ENCODE measurements at places on chromosomes 12 and 14.

GRCh38 chr14:100644784-100645183 is 57.6 kb upstream of the BEGAIN start:
- DNase-seq, result no peak

- DNase-seq, result no peak
Observed at GRCh38 chr12:90029317-90029716, 320.7 kb upstream of the ATP2B1 start.

GRCh38 chr12:49707812-49708147 is 575 bp upstream of the FMNL3 start:
- no peak for DNase-seq

- DNase-seq, result no peak
Observed at GRCh38 chr12:69015017-69015416, 82.0 kb upstream of the CPM start.

DNA sequence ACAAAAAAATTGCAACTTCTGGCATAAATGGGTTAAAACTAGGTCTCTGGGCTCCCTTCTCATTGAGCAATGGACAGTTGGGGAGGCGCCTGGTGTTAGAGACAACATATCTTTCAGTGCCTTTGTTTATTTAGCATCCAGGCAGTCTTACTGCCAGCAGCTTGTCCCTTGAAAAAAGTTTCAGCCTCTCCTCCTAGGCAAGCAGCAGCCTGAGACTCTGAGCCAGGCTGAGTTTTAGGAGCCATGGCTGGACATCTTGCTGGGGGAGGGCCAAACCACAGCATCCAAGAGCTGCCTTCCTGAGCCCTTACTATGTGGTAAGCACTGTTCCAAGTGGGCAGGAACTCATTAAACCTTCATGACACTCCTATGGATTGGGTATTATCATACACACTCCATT is 10.1 kb upstream of the JDP2 start:
- DNase-seq, result no peak

GRCh38 chr12:121351820-121352681 is at the start of gene ANAPC5:
Gene ANAPC5 (minus strand): TSS chr12:121352411. CDS start chr12:121352340, 71 bp downstream.
- peak; percentile 96 for DNase-seq

DNA sequence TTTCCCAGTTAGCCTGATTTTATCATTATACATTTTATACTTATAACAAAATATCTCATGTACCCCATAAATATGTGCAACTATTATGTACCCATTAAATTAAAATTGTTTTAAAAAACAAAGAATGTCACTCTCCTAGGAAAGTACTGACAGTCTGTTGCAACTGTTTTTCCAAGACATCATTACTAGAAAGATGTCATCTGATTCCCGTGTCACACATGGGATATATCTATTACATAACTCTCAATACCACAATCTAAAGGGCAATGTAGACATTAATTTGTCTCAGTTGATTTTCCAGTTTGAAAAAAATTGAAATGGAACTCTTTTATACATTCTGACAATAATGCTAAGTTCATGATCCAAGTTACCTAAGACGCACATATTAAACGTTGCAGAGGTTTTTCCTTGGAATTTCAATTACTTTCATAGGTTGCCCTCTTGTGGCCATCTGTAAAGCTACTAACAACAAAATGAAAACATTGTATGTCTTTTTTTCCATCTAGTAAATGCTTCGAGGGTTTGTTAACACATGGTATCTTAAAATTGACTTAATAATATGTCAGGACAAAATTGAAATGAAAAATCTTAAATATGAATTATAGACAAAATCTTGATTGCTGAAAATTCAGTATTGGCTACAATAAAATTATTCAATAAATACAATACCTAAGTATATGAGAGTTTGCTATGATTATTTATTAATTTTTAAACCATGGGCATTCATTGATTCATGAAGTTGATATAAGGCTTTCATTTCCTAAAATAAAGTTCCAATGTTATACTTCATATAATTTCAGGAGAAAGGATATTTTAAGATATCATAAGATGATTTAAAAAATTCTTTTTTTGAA is 131.6 kb downstream of the PPFIA2 start:
- DNase-seq, result no peak

- no peak for DNase-seq
Observed at GRCh38 chr12:104707194-104707593, 250.4 kb downstream of the CHST11 start.

- no peak for DNase-seq
Observed at GRCh38 chr12:28132398-28132797, 57.9 kb upstream of the CCDC91 start.

DNA sequence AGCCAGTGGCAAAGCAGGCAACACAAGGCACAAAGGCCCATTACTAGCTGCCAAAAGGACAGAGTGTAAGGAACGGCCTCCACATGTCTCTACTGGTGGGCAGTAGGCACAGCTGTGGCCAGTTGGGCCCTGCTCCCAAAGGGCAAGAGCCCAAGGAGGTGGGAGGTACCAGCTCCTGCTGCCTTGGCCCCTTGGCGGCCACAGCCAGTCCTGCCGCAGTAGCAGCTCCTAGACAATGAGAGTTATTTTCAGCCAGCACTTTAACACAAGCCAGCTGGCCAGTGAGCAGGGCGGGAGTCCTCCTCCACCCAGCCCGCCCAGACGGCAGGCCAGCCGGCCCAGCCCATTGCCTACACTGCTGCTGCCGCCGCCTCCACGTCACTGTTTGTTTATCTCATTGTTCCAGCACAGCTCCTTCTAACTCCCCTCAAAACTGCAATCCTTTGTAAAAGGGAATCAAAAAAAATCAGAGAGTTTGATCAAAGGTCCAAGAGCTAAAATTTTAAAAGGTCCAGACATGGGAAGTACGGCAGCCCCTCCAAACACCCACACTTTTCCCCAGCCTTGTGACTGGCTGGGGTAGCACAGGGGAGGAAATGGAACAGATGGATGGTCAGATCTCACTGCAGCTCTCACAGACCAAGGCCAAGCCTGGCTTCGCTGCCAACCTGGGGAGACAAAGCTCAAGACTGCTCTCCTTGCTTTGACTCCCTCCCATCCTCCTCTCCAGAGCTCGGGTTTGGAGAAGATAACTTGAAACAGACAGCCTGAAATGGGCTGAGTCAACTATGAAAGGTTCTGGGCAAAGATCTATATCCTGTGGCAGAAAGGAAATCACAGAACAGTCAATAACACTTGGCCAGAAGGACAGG is 33.5 kb downstream of the FMNL3 start:
- DNase-seq, result no peak

DNA sequence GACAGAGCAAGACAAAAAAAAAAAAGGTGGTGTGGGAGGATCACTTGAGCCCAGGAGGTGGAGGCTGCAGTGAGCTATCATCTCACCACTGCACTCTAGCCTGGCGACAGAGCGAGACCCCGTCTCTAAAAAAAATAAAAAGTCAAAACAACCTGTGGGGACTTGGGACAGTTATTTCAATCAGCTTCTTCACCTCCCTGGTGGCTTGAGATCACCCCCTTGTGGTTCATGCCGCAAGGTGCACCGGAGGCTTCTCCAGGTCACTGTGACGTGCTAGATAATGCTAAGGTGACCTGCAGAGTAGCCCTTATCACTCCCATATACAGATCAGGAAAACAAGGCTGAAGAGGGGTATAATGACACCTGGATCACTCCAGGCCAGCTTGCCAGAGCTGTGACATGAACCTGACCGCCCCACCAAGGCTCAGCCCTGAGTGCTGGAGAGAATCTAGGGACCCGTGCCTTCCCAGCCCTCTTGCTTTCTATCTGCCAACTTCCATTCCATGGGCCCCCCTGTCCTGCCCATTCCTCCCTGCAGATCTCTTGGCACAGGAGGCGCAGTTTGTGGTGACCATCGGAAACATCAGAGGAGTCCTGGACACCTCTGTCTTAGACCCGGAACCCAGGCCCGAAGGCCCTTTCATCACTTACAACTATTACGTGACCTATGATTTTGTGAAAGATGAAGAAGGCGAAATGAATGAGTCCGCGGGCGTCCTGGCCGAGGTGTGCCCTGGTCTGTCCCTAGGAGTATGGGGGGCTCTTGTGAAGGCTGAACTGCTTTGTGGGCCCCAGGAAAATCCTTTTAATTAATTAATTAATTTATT is 8.1 kb downstream of the LRRC43 start:
- peak; percentile 73 for DNase-seq

GRCh38 chr12:72673853-72674252 is 401.7 kb downstream of the TRHDE start:
- DNase-seq, result no peak

DNA sequence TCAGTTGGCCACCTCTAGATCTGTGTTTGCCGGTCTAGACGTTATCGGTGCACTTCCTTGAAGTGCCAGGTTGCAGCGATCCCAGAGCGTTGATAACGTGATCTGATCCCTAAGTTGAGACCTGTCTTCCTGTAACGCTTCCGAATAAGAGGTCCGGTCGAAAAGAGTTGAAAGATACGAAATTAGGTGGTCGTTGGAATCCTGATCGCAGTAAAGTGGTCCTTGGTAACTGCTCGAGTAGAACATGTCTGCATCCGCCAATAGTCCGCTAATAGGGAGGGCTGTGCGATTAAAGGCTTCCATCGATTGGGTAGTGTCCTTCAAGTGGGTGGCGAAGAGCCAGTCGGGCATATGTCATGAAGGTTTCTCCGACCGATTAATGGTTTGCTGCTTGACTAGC is 2.7 kb downstream of the SRSF5 start:
- DNase-seq, result no peak

- DNase-seq, result no peak
Observed at GRCh38 chr12:26196421-26196716, 996 bp downstream of the SSPN start.

DNA sequence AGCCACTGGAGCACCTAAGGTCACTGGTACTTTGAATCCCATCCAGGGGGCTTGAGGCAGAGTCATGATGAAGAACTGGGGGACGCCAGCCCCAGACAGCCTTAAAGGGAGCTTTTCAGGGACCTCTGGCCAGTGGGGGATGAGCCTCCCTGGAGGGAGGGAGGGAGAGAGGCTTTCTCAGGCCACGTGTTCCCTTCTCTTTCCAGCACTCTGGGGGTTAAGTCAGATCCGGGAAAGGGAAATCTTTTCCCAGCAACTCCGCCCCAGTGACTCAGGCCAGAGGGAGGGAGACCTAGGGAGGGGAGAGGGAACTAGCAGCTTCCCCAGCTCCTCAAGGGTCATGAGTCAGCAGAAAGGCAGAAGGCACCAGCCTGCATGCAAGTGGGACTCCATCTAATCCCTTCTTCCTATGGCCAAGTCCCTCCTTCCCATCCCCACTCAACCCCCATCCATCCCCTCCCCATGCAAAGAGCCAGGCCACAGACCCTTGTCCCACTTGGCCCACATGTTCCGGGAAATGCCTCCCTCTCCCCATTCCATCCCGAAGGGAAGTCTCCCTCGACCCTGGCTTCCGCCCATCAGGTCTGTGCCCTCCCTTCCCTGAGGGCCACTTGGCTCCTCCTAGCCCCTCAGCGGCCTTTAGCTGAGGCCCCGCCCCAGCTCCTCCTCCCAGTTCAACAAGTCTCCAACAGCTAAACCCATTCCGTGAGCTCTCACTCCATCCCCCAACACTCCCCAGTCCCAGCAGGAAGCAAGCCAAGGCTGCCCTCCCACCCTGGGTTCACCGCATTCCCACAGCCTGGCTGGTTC is 5.6 kb downstream of the TNFRSF1A start:
- DNase-seq, result peak; percentile 51

- DNase-seq, result no peak
Observed at GRCh38 chr14:104895786-104896661, 28.7 kb upstream of the PLD4 start.

- DNase-seq, result no peak
Observed at GRCh38 chr12:105348561-105348960, 18.1 kb downstream of the C12orf75 start.

DNA sequence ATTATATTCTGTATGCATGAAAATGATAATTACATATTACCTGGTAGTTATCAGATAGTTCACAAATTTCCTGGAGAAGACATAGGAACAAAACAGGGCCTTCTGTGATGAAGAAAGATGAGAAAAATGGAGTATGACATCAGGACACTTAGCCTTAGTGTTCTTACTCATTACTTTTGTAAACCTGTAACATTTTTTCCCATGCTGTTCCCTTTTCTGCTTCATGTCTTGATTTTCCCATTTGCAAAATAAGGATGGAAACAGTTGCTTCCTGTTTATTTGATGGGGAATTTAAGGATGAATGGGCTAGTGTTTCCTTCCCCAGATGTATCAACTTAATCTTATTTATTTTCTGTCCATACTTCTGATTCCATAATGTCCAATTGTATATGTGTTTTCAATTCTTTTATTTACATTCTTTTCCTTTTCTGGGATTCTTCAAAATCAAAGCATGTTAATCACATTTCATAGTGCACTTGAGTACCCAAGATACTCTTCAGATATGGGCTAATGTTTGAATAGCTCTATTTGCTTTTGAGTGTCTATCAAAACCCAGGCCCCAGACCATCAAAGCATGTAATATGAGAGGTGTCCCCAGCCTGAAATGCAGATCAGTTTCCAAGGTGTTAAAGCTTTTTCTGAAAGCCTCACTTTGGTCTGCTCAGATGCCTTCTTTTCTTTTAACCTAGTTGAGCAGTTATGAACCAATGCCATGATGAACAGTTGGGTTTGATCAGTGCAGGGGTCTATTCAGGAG is 260.5 kb downstream of the RAD51B start:
- no peak for DNase-seq

- peak; percentile 52 for DNase-seq
Observed at GRCh38 chr12:13165617-13166041, 30.9 kb upstream of the EMP1 start.

- DNase-seq, result no peak
Observed at GRCh38 chr12:78120866-78121560, 290.3 kb downstream of the NAV3 start.

GRCh38 chr12:14573118-14573517 is 5.4 kb upstream of the PLBD1 start:
- DNase-seq, result no peak

- DNase-seq, result no peak
Observed at GRCh38 chr14:33393231-33393894, 454.7 kb downstream of the NPAS3 start.

DNA sequence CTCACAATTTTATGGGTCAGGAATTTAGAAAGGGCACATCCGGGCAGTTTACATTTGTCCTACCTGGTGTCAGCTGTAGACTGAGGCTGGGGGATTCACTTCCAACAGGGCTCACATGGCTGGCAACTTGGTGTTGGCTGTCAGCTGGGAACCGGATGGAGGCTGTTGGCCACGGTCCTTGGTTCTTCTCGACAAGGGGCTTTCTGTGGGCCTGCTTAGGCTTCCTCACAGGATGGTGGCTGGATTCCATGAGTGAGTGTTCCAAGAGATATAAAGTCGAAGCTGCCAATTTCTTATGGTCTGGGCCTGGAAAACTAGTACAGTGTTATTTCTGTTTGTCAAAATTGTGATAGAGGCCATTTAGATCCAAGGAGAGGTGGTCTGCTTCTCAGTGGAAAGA is 127.9 kb downstream of the PTCSC3 start:
- no peak for DNase-seq

DNA sequence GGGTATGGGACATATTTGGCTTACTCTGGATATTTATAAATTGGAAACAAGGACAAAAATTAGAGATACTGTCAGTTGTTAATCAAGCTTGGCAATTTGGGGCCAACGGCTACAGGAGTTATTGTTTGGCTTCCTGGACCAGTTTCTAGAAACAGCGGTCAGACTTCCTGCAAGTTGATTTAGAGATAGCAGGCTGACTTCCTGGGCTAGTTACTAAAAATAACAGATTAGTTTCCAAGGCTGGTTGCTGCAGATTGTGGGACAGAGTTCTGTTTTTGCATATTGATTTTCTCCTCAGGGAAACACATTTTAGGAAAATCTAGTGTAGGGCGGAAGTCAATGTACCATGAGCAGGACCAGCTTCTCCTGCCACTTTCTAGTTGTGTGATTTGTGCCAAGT is 144.0 kb upstream of the TMPO start:
- no peak for DNase-seq

GRCh38 chr12:52975204-52975603 is 26.3 kb downstream of the KRT18 start:
- no peak for DNase-seq

All from CD4-positive, alpha-beta T cell treated with Interleukin-17A for 1 hour (primary cell).